Breast epithelium (tissue), 4 donors: ENCODE measurements at places on chromosomes 5 and 9. TPM values are rescaled to one million over a fixed set of nuclear protein-coding genes. Genes with fewer than 3 reads are reported as not detected.

- no peak for DNase-seq
Measured at GRCh38 chr9:120758544-120758943, 34.7 kb downstream of the FBXW2 start.

EGFLAM gene
- 31.5 TPM for total RNA-seq

- peak; percentile 95 for DNase-seq
Measured at GRCh38 chr9:37903647-37904444, at the start of gene SLC25A51. SLC25A51 (minus strand) TSS chr9:37904127; CDS start chr9:37888550, 15,577 bp downstream.

MED10 gene
- 29.9 TPM for total RNA-seq

DNA sequence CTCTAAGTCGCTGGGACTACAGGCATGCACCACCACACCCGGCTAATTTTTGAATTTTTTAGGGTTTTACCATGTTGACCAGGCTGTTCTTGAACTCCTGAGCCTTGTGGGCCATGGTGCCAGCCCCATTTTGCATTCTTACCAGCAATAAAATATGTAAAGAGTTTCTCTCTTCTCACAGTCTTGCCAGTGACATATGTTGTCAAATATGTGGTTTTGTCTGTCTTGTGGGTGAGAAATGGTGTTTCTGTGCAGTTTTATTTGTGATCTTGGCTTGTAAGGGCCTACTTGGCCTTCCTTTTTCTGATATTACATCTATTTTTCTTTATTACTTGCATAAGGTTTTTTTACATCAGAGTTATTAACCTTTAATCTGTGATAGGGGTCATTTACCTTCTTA lies 47.1 kb downstream of the SPIN1 start:
- DNase-seq = no peak

- DNase-seq = no peak
Measured at GRCh38 chr5:62731022-62731421, 152.4 kb downstream of the LRRC70 start.

GRCh38 chr5:107813559-107813958 lies 142.8 kb upstream of the EFNA5 start:
- no peak for DNase-seq

DNA sequence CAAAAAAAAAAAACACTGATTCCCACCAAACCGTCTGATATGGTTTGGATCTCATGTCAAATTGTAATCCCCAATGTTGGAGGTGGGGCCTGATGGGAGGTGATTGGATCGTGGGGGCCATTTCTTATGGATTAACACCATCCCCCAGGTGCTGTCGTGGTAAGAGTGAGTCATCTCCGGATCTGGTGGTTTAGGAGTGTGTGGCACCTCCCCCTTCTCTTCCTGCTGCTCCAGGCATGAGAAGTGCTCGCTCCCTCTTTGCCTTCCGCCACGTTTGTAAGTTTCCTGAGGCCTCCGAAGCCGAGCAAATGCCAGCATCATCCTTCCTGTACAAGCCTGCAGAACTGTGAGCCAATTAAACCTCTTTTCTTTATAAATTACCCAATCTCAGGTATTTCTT lies 45.2 kb downstream of the HSD17B3 start:
- DNase-seq = no peak

RICTOR gene
- 79.2 TPM for total RNA-seq

- DNase-seq = no peak
Measured at GRCh38 chr5:53053364-53053763, 56.2 kb downstream of the MOCS2 start.

RASGEF1C gene
- not detected for total RNA-seq

AFAP1L1 gene
- 26.5 TPM for total RNA-seq

OR13C8 gene
- total RNA-seq = not detected

- DNase-seq = no peak
Measured at GRCh38 chr9:38256461-38256860, 136.0 kb upstream of the ALDH1B1 start.

DNA sequence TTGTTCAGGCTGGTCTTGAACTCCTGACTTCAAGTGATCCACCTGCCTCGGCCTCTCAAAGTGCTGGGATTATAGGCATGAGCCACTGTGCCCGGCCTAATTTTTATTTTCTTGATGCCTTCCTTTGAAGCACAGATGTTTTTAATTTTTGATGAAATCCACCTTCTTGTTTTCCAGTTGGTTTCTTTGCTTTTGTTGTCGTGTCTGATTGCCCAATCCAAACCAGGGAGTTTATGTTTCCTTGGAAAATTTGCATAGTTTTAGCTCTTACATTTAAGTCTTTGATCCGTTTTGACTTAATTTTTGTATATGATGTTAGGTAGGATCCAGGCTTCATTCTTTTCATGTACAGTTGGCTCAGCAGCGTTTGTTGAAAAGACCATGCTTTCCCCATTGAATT lies 15.2 kb downstream of the EHMT1 start:
- DNase-seq = no peak
